ENCODE measurements at places on chromosomes 1 and 21.

DNA sequence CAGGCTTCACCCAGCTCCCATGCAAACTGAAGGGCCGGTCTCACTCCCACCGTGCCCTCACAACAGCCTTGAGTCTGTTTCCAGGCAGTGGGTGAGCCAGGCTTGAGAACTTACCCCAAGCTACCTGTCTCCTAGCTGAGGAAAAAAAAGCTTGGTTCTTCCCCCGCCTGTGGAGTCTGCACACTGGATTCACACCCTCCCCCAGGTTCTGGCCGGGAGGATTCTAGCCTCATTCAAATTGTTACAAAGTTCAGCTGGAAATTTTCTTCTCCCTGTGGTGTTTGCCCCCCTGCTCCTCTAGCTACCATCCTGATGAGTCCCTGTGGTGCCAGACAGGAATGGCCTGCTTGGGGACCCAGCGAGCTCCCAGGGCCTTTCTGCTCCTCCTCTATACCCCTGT, 471.7 kb downstream of the AGBL4 start:
- DNase-seq: no peak

DNA sequence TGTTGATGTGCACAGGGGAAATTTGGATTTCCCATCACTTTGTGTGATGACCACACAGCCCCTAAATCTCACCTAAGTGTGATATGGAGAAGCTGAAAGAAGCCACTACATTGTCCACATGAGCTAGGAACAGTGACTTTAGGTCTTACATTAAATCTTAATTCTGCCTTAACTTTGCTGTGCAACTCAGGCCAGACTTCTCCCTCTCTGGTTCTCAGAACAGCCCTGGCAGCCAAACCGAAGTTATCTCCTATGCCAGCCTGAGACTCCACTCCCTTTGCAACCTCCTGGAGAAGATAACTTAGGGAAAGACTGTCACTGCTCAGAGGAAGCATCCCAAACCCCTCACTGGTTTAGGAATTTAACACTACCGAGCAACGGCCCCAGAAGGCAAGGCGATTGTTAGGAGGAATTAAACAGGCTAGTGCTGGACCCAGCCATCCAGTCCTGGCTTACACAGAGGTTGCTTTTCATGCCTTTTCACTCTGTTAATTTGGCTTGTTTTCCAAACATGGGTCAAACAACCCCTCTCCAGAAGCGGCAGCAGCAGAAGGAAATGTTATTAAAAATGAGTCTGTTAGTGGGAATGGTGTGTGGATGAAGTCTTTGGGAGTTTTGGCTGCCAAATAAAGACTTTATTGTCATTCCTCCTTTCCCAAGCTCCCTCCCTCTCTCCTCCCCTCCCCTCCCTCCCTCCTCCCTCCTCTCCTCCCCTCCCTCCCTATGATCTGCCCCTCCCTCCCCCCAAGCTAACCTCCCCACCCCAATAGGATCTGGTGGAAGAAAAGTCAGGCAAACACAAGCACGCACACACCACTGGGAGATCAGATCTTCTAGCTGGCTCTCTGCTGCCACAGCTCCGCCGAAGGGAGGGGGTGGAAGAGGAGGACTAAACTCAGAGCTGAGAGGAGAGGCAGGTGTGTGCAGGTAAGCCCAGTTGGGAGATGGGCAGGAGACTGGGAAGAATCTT, at the start of gene PRELP:
Gene PRELP, plus strand, starts transcription at position 795 of the 970 bp plus-strand sequence. CDS start 7,379 bp downstream, outside the sequence.
- peak; percentile 76 for DNase-seq

GRCh38 chr1:38088366-38088765, 41.8 kb upstream of the POU3F1 start:
- no peak for DNase-seq

DNA sequence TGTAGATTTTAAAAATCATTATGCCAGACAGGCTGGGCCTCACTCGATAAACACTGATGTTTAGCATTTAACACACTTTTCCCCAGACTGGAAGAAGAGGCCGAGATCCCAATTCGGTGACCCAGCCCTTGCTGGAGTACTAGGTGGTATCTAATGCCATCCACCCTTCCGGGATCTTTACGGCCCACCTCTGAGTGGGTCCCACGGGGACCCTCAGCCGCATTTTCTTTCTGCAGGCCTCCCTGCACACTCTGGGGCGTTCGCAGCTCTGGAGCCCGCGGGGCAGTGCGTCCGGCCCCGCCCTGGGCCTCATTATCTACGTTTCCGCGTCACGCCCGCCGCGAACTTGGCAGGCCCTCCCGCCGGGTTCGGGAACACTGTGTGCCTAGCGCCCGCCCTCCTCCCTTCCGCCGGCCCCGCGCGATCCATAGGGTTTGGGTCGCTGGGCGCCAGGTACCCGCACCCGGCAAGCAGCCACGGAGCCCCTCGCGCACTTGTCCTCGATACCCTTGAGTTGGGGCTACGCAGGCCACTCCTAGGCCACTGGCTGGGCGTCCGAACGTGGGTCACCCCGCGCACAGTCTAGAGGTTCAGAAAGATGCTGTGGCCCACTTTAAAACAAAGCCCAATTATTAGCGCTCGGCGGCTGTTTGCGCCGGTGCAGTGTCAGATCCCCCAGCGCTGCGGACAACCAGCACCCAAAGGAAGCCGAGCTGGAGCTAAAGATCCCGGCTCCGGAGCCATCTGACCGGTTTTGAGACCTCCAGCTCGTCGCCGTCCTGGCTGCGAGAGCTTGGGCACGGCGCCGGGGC, 950 bp upstream of the EVA1C start:
- DNase-seq: peak; percentile 81

DNA sequence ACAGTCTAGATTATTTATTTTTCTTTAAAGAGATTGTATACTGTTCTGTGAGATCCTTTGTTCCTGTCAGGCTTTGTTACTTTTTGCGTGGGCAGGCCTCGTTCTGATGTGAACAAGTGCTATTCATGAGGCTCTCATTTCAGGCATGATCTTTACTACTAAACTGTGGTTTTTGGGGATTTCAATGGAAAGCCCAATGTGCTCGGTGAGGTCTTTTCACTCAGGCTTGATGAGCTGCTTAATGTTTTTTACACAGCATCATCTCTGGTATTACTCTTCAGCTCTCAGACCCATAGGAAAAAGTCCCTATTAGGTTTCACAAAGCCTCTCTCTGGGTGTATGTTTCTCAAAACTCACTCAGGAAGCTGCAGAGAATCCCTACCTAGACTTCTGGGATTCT, 419.4 kb downstream of the GPATCH2 start:
- DNase-seq: no peak

DNA sequence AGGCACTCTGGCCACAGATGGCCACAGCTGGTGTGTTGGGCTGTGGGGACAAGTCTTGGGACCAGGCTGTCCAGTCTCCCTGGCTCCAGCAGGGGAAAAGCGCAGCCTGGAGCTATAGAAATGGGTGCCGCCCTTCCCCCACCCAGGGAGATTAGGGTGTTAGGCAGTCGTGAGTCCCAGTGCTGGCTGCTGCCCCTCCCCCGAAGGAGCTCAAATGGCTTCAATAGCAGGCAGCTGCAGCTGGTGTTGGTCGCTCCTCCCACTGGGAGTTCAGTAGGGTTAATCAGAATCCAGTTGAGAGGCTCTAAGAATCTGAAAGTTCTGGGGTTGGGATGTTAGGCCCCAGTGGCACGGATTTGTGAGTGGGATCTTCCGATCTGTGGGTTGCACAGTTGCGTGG, 595.6 kb upstream of the PKN2 start:
- DNase-seq: no peak

DNA sequence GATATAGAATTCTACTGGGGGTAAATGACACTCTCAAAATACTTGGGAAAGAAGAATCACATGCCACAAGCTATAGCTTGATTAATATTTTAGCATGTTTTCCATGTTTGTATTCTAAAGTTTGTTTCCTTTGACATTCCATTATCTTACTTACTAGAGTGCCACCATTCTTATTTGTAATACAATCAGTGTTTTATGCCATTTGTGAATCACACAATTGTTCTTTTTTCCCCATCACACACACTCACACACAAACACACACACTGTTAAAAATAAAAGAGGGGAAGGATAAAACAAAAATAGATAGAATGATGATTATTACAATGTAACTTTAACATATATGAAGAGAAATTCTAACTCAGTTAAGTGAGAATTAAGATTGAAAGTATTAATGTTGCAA, 16.0 kb upstream of the TEKT2 start:
- DNase-seq: no peak

DNA sequence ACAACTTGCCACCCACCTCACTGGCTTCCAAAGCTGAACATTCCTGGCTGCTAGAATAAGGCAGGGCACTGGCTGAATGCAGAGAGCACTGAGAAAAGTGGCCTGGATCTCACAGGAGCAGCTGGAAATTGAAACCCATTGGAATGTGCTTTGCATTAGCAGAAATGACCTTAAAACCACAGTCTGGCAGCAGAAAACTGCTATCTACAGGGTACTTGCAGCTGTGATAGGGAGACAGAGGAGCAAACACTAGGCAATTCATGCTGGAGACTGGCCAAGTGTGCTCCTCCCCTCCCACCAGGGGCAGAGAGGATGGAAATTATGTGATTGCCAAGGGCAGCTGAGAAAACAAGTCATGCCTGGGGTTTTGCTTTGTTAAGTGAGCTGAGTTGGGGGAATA, 47.2 kb downstream of the HSD3B1 start:
- peak; percentile 43 for DNase-seq

DNA sequence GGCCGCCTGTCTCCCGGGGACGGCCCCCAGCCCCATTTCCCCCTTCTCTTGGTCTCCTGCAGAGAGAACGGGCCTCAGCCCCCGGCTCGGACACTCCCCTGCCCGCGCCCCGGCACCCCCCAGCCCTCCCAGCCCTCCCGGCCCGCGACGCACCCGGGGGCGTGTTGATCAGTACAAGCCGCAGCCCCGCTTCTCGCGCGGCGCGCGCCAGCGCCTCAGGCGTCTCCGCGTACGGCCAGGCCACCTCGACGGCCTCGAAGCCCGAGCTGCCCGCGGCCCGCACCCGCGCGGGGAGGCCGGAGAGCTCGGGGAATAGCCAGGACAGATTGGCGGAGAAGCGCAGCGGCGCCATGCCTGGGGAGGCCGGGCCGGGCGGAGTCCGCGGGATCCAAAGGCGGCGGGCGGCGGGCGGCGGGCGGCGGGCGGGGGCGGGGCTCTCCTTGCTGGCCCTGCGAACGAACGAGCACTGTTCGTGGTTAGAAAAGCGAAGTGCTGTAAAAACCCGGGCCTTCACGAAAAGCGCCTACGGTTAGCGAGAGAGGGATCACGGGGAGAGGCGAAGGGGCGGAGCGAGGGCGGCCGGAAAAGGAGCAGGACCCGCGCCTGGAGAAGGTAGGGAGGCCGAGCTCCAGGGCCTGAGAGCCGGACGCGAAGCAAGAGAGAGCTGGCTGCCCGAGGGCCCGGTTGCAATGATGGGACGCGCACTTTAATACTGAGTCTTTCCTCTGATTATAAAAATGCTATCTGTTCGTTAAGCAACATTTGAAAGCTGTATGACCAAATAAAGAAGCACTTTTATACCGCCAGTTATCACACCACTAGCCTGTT, at the start of gene HYI:
Gene HYI, minus strand, starts transcription at position 490 of the 828 bp plus-strand sequence. Its CDS starts 138 bp downstream, at position 352.
- DNase-seq: peak; percentile 92

GRCh38 chr1:20102875-20103274, 16.5 kb downstream of the PLA2G2D start:
- DNase-seq: peak; percentile 75

DNA sequence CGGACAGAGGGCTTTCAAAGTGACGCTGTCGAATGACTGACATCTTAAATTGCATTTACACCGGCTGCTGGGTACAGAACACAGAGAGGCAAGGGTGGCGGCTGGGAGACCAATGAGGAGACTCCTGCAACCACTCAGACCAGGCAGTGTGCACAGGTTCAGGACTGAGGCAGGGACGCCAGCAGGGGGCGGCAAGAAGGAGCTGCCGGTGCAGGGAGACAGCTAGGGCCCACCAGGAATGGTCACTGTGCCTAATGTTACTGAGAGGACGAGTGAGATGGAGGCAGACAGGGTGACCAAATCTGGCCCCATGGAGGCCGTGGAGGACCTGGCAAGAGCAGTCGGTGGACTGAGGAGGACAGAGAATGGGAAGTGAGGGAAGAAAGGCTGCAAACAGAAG, 23.5 kb downstream of the GLIS1 start:
- DNase-seq: peak; percentile 29

DNA sequence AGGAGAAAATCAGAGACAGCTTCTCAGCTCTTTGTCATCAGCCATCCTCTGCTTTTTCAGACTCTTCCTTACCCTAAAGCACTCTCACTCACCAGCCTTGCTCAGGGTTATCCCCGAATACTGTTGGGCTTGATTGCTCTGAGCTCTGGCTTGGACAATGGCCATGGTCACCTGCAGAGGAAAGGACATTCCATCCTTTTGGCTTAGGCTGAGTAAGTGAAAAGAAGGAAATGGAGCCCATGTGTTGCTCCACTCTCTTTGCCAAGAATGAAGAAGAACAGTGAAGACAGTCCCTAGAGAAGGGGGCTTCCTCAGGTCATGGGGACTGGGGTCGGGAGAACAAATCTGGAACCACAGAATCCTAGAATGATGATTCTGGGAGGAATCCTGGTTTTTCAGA, 2.3 kb downstream of the MTMR11 start:
- no peak for DNase-seq

DNA sequence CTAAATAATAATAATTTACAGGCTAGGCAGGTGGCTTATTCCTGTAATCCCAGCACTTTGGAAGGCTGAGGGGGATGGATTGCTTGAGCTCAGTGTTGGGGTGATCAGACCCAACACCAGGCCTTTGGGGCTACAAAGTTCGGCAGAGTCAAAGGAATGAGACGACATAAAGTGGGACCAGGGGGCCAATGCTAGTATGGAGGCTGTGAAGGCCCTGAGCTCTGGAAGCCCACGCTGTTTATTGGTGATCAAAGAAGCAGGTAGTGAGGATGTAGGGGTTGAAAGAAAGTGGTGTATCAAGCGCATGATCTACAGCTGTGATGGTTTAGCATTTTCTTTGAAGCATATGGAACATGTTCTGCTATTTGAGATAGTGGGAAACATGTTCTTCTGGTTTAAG, 5.6 kb downstream of the BTBD8 start:
- no peak for DNase-seq

DNA sequence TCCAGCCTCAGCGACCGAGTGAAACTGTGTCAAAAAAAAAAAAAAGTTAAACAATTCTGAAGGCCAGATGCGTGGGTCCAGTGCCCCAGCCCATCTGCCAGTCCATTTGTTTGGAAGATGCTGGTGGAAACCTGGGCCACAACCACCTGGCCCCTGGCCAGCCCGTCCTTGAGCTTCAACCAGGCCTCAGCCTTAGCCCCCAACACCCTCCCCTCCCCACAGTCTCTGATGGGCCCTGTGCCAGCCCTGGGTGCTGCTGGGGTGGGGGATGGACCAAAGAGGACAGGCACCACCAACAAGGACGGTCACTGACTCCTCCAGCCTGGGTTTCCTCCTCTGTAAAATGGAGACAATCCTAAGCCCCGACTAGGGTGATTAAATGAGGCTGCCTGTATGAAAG, 19.6 kb upstream of the PLEKHG5 start:
- no peak for DNase-seq

- DNase-seq: peak; percentile 32
Observed at GRCh38 chr21:21232320-21232719, 234.1 kb downstream of the NCAM2 start.

Measured in GM03348 (cell line).